ENCODE measurements at places on chromosomes 6 and 20.

- DNase-seq: no peak
Measured at GRCh38 chr20:4008026-4008413, 7.3 kb downstream of the RNF24 start.

- DNase-seq: no peak
Measured at GRCh38 chr6:167345960-167346359, 21.1 kb downstream of the TTLL2 start.

GRCh38 chr20:47215653-47216397 lies 140.7 kb downstream of the ZMYND8 start:
- no peak for DNase-seq

GRCh38 chr20:64035066-64035932 lies 683 bp upstream of the C20orf204 start:
- DNase-seq: peak; percentile 30

GRCh38 chr6:126909493-126909892 lies 209.0 kb upstream of the RSPO3 start:
- DNase-seq: no peak

- no peak for DNase-seq
Measured at GRCh38 chr6:11067348-11067747, 23.2 kb upstream of the ELOVL2 start.

GRCh38 chr6:62763125-62763912 lies 447.9 kb upstream of the FKBP1C start:
- DNase-seq: no peak

DNA sequence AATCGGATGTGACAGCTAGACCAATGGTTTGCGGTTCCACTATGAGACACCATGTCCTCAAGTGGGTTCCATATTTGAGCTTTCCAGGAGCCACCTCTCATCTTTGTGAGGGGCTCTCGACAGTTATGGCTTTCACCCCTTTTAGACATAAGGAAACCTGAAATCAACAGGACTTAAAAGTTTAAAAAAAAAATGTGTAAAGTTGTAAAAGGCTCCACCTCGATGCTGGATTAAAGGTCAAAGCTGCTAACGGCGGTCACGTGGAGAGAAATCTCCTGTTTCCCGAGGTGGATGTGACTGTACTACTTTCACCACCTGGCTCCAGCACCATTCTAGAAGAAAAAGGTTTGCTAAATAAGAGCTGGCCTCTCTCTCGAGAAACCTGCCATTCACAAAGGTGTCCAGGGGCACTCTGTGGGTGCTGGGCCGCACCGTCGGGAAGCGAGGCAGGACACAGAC lies 542 bp downstream of the ATP5F1E start:
- DNase-seq: no peak

DNA sequence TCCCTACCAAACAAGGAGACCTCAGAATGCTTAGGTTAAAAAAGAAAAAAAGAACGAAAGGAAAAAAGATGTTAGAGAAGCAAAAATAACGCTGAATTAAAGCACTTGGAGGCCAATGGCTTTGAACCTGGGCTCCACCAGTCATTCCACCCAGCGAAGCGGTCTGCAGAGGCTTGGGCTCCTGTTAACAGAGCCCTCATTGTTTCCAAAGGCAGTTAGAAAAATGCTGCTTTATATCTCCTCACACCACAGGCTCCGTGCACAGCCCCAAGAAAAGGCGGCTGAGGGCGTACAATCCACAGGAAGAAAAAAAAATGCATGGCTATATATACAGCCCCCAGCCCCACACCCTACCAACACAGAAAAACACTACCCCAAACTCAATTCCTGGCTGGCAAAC lies 255.9 kb downstream of the FOXC1 start:
- no peak for DNase-seq

DNA sequence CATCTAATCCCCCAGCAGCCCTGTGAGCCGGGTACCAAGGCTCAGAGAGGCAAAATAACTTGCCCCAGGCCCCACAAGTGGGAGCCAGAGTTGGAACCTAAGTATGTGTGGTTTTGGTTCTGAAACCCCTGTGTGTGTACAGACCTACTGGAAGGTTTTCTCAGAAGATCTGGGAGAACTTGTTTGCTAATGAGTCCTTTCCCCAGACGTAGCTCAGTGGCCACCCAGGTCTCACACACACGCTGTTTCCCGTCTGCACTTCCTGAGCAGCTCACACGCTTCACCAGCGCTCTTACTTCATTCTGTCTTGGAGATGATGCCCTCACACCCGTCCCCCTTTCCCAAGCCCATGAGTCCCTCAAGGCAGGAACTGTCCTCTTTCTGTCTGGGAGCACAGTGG lies 8.2 kb downstream of the CCN5 start:
- no peak for DNase-seq

- no peak for DNase-seq
Measured at GRCh38 chr6:168111911-168112310, 32.9 kb upstream of the FRMD1 start.

DNA sequence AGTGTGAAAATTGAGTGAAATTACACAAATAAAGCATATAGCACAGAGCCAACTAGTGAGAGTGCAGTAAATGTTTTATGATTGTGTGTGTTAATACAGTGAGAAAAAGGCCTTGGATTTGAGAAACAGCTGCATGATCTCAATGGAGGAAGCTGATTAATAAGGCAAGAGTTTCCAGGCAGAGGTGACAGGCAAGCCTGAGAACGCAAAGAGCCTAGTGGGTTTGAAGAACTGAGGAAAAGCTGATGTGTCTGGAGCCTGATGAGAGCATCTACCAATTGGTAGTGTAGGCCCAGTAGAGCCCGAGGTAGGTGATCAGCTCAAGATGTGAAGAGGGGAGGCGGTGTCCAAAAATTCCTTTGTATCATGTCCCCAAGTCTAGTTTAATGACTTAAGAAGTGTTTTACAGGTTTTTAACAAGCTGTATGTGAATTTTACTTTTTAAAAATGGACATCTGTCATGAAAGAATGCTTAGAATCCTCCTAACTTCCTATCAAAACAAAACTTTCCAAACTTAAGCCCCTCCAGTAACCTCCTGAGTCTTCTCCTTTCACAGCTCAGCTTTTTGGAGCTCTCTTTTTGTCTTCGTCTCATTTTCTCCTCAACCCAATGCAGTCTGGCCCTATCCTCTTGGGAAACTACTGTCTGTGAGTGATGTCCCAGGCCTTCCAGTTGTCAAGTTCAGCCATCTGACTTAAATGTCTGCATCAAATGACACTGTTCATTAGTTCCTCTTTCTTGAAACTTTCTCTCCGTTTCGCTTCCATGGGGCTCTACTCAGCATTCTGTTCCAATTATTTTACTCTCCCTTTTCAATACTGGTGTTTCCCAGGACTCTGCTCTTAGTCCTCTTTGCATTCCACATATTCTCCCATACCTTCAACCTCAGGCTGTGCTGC lies 1.2 kb downstream of the CDC40 start:
- no peak for DNase-seq

GRCh38 chr20:61556673-61557072 lies 304.6 kb downstream of the CDH4 start:
- DNase-seq: no peak

- DNase-seq: no peak
Measured at GRCh38 chr6:165641672-165642156, 21.3 kb downstream of the PDE10A start.

DNA sequence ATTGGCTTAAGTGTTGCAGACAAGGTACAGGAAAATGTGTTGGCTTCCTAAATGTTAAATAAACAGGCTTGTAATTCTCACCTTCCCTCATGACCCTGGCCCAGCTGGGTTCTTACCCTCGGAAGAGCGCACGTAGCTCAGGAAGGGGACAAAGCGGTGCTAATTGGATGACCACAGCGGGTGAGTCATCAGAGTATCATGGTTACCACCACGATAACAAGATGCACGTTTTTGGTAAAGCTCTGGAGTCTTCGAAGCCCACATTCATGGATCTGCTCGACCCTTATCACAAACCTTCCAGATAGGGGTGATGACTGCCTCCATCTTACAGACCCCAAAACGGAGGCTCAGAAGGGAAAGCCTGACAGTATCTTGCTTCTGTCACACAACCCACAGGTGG lies 32.8 kb downstream of the APCDD1L start:
- no peak for DNase-seq

DNA sequence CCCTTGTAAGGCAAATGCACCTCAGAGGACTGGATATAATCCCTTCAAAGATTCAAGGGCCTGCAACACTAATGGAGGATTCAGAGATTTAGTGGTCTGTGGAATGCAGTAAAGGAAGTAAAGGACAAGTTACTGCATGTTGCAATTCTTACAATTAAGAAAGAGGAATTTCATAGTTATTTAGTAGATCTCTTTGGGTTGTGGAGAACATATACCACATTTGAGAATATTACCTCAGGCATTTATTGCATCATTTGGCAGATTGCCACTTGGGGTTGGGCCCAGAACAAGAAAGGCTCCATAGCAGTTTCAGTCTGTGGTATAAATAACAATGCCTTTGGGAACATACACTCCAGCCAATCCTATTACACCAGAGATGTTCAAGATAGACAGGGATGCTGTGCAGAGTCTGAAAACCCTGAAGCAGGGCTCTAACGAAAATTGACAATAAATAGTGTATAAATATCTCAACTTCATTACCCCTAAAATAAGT lies 20.9 kb upstream of the EPM2A start:
- DNase-seq: no peak

- no peak for DNase-seq
Measured at GRCh38 chr6:69072796-69073195, 437.7 kb downstream of the ADGRB3 start.

DNA sequence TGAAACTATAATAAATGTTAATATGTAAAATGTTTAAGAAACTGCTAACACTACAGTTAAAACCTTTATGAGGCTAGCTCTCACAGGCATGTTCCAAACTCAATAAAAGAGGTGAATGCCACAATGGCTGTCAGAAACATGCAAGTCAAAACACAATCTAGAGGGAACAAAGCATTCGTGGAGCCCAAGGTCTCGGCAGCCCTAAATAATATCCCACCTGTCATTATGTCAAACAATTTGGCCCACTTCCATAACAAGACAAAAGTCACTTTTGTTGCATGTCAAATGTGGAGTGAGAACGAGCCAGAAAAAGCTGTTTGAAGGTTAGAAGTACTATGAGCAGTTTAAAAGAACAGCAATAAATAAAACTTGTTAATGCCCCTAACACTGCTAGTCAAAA lies 181.9 kb downstream of the GMDS start:
- DNase-seq: no peak

GRCh38 chr20:44765701-44766347 lies 20.2 kb downstream of the KCNK15 start:
- no peak for DNase-seq

GRCh38 chr6:44071670-44072451 lies 55.4 kb downstream of the MRPL14 start:
- no peak for DNase-seq

- DNase-seq: peak; percentile 8
Measured at GRCh38 chr6:159941286-159942113, 27.4 kb upstream of the IGF2R start.

GRCh38 chr6:111770263-111771093 lies 102.8 kb downstream of the FYN start:
- no peak for DNase-seq

GRCh38 chr6:142612956-142613355 lies 311.1 kb downstream of the ADGRG6 start:
- no peak for DNase-seq

- DNase-seq: no peak
Measured at GRCh38 chr6:40258531-40258930, 324.3 kb upstream of the MOCS1 start.

DNA sequence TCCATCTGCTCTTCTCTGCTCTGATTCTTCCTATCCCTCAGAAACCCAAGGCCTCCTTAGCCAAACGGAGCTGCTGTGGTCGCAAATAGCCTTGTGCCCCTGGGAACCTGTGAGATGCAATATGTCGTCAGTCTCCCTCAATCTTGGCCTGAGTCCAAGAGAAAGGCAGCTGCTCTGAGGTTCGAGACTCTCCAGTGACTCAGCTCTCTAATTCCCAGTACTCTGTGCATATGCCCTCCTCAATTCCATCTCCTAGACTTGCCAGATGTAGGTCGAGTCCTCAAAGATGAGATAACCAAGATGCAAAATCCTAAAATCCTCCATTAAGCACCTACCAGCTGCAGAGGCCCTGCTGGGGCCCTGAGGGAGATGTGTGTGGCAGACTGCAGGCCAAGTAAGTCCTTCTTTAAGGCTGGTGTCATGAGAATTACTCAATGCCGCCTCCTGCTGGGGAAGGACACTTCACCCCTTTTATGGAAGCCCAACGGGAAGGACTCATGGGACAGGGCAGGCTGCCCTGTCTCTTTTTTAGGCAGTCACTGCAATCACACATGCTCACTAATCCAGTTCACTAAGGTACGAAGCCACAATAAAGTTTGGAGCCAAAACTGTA lies 28.5 kb downstream of the C6orf15 start:
- DNase-seq: peak; percentile 31

DNA sequence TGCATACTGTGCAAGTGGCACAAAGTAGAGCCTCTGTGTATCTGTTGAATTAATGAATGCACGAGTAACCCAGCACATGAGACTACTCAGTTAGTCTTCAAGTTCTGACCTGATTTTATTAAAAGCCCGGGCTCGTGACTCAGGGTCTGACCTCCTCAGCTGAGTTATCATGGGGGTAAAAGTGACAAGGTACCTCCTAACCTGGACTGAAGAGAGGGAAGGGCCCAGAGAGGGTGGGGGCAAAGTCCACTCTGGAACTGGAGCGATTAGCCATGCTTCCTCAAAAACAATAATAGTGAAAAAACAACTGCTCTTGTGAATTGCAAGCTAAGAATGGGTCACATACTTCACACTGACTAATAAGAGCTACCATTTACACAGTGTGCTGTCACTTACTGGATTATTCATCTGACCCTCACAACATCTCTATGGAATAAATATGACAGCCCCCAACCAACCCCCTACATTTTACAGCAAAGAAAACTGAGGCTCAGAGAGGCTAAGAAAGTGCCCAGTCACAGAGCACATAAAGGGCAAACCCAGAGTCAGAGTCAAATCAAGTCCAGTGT lies 26.7 kb downstream of the TRERF1 start:
- no peak for DNase-seq

GRCh38 chr6:1612974-1613306 lies 3.2 kb downstream of the FOXC1 start:
- no peak for DNase-seq

GRCh38 chr6:137175157-137175867 lies 1.9 kb upstream of the IL22RA2 start:
- no peak for DNase-seq

DNA sequence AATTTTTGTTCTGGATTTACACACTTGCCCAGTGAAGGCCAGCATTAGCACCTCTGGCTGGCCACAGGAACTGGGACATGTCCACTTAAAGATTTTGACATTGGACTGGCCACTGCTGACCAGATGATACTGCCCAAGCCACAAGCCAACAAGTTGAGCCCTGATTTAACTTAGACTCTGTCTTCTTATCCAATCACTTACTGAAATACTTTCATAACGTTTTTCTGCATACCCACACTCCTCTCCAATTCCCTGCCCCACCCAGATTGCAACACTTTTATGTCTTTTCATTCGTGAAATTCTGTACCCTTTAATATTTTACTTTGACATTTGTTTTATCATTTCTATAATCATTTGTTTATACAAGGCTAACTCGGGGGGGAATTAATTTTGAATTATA lies 170.3 kb upstream of the TAB2 start:
- no peak for DNase-seq

- no peak for DNase-seq
Measured at GRCh38 chr20:25587536-25587935, 2.2 kb upstream of the NINL start.

GRCh38 chr6:33761922-33762629 lies 15.4 kb upstream of the IP6K3 start:
- DNase-seq: peak; percentile 31

Data from activated CD4-positive, alpha-beta T cell treated with anti-CD3 and anti-CD28 coated beads, Interleukin-2, amount 50 U/mL, for 1 hour (primary cell).